ENCODE measurements at places on chromosomes 16 and 17.

DNA sequence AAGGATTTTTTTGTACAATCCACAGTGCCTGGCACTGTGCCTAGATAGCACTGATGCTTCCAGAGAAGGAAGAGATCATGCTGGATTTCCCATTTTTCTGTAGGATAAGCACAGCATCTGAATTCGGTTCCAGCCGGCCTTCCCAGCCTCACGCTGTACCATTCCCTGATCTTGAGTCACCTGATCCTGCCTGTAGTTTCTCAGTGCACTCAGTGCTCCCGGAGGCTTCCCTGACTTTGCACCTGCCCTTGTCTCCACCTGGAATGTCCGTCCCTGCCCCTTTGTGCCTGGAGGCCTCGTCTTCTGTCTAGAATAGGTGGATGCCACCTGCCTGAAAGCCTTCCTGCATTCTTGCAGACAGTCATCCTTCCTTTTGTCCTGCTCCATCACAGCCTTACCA, 179.9 kb downstream of the CCDC182 start:
- DNase-seq: no peak

DNA sequence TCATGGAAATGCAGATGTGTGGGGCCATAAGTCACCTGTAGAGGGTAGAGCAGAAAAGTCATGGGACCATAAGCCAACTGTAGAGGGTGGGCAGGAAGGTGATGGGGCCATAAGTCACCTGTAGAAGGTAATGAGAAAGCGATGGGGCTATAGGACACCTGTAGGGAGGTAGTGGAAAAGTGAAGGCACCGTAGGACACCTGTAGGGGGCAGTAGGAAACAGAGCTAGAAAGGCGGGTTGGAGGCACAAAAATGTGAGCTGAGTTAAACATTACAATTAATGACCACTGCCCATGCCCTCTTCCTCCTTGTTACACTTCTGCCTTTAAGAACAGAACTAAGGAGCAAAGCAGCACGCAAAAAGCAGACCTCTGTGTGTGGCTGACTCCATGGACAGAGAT, 150.1 kb downstream of the SHISA6 start:
- DNase-seq: no peak

- DNase-seq: no peak
Measured at GRCh38 chr16:50797456-50797855, 55.6 kb downstream of the CYLD start.

DNA sequence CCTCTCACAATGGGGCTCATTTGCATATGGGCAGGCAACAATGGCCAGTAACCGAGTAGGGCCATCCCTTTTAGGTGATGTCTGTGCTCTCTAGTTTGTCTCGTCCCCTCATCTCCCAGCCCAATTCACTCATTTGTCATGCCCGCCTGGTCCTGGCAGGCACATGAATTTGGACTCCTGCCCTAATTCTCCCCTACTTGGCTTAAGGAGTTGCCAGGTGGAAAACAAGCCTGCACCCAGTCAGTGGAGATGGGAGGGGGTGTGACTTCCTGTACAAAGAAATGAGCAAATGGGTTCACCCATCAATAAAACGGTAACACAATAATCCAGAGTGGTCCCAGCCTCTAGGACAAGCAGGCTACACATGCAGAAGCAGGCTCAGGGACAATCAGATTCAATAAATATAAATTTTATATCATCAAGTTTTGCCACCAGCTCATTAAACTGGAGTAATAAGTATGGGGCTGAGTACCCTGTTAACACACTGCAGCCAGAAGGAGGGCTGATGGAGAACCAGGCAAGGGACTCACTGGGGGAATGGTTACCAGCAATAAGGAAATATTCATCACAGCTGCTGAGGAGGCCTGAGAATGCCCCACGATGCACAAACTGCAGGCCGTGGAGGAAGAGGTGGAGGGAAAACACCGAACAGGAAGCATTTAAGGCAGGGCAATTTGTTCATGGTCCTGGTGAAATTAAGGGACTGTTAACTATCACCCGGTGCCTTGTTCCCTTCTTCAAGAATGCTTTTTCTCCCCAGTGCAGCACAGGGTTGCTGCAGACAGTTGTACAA, 84.4 kb upstream of the GPRC5B start:
- no peak for DNase-seq

- no peak for DNase-seq
Measured at GRCh38 chr17:41061964-41062363, 2.0 kb upstream of the KRTAP2-3 start.

GRCh38 chr16:31734265-31734664, 139.3 kb upstream of the ZNF267 start:
- DNase-seq: no peak

All from HL-60 (cell line).